ENCODE measurements at places on chromosomes 1 and 21.

- DNase-seq, result no peak
Measured at GRCh38 chr1:239112101-239112935, 274.1 kb upstream of the CHRM3 start.

- DNase-seq, result no peak
Measured at GRCh38 chr1:47434051-47434842, 3.6 kb upstream of the FOXD2 start.

GRCh38 chr1:159965263-159965662 is 11.2 kb upstream of the SLAMF9 start:
- no peak for DNase-seq

- DNase-seq, result no peak
Measured at GRCh38 chr1:63675420-63675931, 82.3 kb downstream of the PGM1 start.

- no peak for DNase-seq
Measured at GRCh38 chr1:79791488-79792218, 785.1 kb upstream of the ADGRL4 start.

GRCh38 chr1:176752505-176752904 is 289.5 kb downstream of the PAPPA2 start:
- no peak for DNase-seq

DNA sequence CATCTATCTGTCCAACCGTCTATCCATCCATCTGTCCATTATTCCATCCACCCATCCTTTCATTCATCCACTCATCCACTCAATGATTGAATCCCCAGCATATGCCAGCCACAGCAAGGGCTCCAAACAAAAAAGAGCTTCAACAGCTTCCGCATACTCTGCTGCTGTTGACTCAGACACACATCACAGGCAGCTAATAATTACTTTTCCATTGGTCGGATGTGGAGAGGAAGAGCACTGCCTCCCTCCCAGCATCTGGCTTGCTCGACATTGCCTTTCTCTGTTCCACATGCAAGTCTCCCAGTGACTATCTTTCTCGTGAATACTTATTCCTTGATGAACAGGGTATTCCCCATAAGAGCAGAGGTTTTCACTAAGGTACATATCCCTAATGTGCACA is 176.5 kb downstream of the HIVEP3 start:
- DNase-seq, result no peak

DNA sequence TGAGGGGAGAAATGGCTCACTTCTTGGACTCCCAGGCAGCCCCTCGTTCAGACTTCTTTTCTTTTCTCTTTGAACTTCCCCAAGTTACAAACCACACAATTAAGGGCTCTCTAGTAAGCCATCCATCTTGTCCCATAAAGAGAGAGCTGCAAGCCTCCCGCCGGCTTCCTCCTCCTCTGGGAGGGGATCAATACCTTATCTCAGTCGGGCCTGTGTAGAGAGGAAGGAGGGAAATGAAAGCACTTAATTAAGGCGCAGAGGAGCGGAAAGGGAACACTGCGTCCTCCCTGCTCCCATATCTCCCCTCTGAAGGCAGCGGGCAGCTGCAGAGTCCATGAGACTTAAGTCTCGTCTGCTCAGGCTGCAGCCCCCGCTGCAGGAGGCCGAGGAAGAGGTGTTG is 112.6 kb upstream of the CSF3R start:
- DNase-seq, result no peak

DNA sequence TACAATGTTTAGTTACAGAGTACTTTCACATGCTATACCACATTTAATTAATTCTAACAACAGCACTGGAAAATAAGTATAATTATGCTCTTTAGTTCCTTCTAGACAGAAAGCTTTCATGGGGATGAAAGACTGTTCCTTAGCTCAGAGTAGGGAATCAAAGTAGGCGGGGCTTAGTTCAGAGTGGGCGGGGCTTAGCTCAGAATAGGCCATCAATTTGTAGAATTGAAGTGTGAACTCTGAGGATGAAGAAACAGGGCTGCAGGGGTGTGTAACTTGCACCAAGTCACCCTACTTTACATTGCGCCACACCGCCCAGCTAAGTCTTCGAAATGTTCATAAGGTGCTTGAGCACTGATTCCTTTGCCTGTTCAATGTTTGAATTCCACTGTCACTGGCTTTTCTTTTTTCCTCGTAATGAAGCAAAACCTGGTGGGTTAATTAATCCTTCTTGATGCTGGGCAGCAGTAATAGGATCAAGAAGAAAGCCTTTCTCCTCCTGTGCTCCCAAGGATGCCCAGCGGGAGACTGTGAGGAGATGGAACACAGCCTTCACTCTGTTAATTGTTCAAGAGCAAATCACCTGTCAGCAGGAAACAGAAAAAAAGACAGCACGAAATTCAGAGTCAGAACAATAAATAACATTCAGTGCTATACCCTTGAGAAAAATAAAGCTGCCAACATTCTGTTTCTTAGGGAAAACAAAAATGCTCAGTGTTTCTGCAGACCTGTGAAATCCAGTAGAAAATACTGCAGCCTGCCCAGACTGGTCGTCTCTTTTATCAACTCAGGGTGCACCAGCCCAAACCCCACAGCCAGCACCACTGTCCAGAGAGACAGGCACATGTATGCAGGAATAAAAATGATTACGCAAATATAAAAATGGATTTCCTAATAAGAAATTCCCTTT is 66.5 kb upstream of the CAMK1G start:
- no peak for DNase-seq

- no peak for DNase-seq
Measured at GRCh38 chr1:99270646-99271045, 6.4 kb downstream of the PLPPR4 start.

DNA sequence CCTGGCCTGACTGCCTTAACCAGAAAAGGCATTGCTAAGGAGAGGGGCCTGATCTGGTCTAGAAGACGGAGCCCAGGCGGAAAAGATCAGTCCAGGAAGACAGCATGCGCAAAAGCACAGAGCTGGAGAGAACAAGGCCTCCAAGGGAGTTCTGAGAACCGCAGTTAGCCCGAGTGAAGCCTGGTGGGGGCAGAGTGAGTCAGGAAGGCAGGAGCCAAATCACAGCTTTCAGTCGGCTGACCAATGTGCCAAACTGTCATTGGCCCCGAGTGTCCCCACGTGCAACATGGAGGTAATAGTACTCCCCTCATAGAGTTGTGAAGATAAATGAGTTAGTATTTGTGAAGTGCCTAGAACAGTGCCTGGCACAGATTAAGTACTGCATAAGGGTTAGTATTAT is 1.2 kb upstream of the TSPAN2 start:
- no peak for DNase-seq
